ENCODE measurements at places on chromosomes 4 and X.

DNA sequence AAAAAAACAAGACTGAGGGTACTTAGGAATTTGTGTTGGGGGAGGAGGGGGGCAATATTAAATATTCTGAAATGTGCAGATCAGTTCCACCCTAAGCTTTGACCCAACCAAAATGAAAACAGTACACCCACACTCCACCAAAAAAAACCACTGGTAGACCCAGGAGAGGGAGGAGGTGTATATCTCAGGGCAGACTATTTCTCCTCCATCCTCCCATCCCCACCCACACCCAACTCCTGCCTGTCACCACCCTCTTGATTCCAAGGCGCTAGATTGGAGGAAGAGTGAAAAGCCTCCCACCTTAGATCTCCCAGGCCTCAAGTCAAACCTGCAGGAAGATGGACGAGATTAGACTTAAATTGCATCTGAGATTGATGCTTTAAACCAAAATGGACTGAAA is 76.6 kb upstream of the SRD5A3 start:
- DNase-seq, result no peak

DNA sequence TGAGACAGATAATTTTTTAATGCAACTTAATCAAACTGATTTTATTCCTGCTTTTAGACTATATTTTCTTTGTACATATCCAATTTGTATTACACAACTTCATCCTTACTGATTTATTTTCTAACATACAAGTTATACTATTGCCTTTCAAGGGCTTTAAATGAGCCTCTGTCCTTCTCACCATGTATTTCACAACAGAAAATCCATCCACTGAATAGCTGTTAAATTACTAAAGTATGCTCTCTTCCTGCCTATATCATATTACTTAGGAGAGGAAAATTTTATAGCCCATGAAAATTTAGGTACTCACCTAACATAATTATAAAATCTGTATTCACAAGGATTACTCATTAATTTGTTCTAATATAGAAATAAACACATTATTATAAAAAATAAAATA is 528.6 kb downstream of the ANKRD50 start:
- no peak for DNase-seq

DNA sequence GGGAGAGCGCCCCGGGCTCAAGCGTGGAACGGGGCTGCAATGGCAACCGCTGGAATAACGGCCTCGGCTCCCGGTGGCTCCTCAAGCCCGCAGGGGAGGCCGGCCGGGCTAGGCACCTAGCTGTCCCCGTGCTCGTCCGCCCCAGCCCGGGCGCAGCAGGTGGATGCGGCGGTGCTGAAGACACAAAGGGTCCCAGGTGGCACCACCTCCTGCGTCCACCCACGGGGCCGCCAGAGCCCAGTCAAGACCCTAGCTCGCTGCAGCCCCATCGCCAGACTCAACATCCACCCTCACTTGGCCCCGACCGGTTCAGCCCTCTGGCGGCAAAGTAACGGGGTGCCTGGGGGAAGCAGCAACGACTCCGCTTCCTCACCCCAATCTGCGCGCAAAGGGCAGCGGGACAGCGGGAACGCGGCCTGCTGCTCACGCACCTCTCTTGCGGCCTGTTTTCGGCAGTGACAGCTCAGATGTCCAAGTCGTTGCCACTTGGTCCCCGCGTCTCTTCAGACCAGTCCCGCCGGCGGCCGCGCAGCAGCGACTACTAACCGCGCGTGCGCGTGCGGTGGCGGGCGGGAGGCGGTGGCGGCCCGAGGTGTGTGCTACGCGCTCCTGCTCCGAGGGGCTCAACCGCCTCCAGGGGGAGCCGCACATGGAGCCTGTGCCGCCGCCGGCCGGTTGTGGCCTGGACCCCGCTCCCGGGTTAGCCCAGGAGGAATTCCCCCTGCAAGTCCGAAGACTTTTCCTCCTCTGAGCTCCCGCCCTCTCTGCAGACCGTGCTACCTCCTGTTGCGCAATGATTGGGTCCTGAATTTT is at the start of gene CLGN:
TSS of gene CLGN (minus strand) at position 543 of the 813 bp plus-strand sequence. CDS start 14,570 bp downstream, outside the sequence.
- peak; percentile 20 for DNase-seq

DNA sequence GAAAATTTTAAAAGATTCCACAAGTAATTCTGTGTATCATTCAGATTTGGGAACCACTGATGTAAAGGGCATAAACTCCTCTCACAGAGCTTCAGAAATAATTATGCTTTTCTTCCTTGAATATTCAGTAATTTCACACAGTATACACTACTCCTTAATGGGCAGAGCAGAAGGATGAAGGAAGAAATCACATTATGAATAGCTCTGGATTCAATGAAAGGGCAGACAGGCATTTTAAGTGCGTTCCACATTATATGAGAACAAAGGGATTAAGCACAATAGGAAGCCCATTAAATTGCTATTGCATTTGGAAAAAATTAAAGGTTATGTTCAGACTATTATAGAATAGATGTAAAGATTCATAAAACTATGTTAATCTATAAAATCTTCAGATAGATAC is 142.6 kb downstream of the PDHA2 start:
- DNase-seq, result no peak

GRCh38 chr4:83124111-83124780 is 9.7 kb upstream of the PLAC8 start:
- no peak for DNase-seq

DNA sequence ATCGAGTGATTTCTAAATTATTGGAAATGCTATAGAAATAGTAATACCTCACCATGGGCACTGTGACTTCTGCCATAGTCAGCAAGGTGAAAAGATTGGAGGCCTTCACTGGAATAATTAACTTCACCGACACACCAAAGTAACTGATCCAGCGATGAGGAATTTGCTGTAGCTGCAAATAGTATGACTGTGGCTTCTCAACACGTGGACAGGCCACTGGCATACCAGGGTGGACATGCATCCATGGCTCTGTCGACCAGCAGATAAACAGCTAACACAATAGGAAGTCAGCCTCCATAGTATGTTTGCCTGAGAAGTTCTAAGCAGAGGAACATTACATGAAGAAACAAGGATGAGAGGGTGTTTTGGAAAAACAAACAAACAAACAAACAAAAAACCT is 10.9 kb upstream of the FAT4 start:
- DNase-seq, result no peak

GRCh38 chr4:153318696-153319320 is 25.7 kb upstream of the MND1 start:
- DNase-seq, result peak; percentile 47

DNA sequence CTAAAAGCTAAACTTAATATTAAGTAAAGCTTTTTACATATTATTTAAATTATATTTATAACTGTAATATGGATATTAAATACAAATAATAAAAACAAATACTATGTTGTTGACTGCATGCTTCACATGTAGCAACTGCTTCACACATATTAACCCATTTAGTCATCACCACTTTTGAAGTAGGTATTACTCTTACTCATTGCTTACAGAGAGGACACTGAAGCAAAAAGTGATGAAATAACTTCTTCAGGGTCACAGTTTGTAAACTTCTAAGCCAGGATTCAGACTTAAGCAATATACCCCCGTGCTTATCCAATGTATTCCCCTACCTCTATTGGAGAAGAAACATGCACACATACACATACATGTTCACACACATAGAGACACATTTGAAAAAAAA is 166.6 kb downstream of the DKK2 start:
- DNase-seq, result no peak

DNA sequence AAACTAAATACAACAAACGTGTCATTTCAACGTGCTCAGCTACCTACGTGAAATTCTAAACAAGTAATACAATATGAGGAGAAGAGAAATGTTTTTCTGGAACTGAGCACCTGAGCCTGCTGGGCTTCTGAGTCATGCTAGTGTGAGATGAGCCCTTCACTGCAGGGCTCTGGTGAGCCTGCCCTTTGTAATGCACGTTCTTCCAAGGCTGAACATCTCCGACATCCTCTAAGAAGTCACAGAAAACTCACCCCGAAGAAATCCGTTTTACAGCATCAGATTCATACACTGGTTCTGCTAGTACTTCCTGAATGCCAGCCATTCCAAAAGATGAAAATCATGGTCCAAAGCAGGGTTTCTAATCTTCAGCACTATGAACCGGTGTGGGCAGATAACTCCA is 157.1 kb downstream of the AMELX start:
- no peak for DNase-seq

- peak; percentile 9 for DNase-seq
These were observed 1.6 kb downstream of the TRPC3 start for GRCh38 chr4:121950212-121950679.

GRCh38 chr4:3613967-3614730 is 81.9 kb upstream of the LRPAP1 start:
- DNase-seq, result peak; percentile 24

DNA sequence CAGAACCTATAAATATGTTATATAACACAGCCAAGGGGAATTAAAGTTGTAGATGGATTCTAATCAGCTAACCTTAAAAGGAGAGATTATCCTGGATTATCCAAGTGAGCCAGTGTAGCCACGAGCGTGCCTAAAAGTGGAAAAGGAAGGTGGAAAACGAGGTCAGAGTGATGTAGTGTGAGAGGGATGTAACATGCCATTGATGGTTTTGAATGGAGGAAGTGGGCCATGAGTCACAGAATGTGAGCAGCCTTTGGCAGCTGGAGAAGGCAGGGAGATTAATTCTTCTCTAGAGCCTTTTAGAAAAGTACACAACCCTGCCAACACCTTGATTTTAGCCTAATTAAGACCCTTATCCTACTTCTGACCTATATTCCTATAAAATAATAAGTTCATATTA is 149.1 kb downstream of the SLC39A8 start:
- no peak for DNase-seq

DNA sequence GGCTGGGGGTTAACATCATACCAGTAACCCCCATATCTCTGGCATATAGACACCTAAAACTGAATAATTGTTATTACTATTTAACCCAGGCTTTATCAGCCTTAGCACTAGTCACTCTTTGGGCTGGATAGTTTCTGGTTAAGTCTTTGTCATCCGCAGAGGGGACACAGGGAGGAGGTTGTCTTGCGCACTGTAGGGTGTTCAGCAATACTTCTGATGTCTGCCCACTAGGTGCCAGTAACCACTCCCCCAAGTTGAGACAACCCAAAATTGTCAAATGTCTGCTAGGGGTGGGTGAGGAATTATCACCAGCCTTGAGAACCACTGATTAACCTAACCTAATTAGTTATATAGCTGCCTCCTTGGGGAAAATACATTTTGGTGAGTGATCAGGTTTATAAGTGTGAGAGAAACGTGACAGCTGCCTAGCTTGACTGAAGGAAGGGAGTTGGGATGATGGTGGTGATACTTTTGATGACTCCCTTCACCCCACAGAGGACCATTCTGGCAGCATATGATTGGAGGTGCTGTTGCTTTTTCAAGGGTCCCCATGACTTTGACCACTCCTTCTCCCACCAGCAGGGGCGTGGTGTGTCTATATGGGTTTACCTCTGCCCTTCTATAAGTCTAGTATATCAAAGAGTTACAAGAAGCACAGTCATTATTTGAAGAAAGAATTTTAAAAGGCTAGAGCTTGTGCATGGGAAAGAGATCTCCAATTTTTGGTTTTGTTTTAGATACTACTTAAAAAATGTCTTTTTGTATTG is 140.9 kb downstream of the STIM2 start:
- DNase-seq, result no peak

GRCh38 chrX:44101281-44101680 is 128.1 kb upstream of the NDP start:
- no peak for DNase-seq

DNA sequence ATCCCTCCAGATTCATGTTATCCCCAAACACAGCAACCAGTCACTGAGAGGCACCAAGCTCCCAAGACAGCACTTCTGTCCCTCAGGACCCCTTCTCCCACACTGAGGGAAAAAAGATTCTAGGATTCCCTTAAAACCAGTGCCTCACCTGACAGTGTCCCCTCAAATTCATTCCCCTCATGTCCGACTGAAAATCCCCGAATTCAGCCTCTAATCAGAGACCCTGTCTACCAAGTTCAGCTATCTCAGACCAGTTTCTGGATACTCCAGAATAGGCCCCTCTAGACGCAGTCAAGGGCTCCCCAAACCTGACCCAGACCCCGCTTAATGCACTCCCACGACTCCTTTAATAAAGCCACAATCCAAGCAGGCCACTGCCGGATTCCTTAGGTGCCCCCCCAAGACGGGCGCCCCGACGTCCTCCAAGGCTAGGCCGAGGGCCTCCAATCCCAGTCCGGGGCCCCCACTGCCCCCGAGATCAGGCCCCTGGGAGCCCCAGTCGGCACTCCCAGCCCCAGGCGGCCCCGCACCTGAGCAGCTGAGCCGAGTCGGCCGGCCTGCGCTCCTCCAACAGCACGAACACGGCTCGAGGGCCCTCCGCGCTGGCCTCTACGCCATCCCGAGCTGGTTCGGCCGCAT is 457 bp downstream of the TFE3 start:
- peak; percentile 12 for DNase-seq

GRCh38 chrX:68938244-68939004 is 109.6 kb downstream of the EFNB1 start:
- peak; percentile 94 for DNase-seq

GRCh38 chrX:29518100-29518499 is 697.3 kb upstream of the MAGEB2 start:
- no peak for DNase-seq

- DNase-seq, result no peak
These were observed 205.9 kb upstream of the GALNT7 start for GRCh38 chr4:172962564-172963353.

DNA sequence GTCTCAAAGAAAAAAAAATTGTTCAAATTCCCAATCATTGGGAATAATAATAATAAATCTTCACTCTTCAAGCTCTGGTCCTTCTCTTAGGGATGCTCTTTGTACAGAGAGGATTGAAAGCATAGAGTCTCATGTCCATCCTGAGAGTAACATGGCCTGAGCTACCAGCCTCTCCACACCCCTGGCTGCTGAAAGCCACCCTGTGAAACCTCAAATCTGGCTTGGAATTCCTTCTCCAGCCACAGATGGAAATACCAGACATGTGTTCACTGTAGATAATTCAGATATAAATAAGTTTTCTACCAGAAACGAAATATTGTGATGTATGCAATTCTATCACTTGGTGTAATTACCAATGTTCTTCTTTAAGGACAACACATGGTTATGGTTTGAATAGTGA is 140.6 kb downstream of the ARSF start:
- peak; percentile 65 for DNase-seq

- peak; percentile 0 for DNase-seq
These were observed 100.0 kb downstream of the SH3BGRL start for GRCh38 chrX:81301877-81302276.

DNA sequence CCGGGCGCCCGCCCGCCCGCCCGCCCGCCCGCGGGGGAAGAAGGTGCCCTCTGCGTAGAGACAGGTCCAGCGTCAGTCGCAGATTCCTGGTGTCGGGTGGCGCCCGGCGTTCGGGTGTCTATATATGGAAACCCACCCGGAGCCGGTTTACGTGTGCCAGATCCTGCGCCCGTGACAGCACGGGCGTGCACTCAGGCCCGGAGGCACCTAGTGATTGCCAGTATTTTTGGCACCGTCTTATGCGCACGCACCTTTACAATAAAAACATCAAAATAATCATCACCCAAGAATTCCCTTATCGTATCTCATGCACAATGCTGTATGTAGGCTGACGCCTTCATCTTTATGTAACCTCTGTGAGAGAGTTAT is 519 bp downstream of the SLC25A4 start:
- DNase-seq, result peak; percentile 54

- DNase-seq, result no peak
These were observed 13.8 kb downstream of the GPC4 start for GRCh38 chrX:133401536-133401935.

Measured in RPMI7951 (cell line).